ENCODE measurements at places on chromosomes 7 and 10. TPM values are rescaled to one million over a fixed set of nuclear protein-coding genes. Genes with fewer than 3 reads are reported as not detected.

- peak; percentile 7 for DNase-seq
These were observed 36.7 kb upstream of the PRPS1L1 start for GRCh38 chr7:18064242-18064838.

ELMO1 gene
- 4.7 TPM for total RNA-seq

IFIT2 gene
- 0.86 TPM for total RNA-seq

- DNase-seq, result peak; percentile 21
These were observed 186.2 kb downstream of the CFTR start for GRCh38 chr7:117666031-117666430.

NUTM2E gene
- total RNA-seq, result 0.16 TPM

SLK gene
- 85.0 TPM for total RNA-seq

DNA sequence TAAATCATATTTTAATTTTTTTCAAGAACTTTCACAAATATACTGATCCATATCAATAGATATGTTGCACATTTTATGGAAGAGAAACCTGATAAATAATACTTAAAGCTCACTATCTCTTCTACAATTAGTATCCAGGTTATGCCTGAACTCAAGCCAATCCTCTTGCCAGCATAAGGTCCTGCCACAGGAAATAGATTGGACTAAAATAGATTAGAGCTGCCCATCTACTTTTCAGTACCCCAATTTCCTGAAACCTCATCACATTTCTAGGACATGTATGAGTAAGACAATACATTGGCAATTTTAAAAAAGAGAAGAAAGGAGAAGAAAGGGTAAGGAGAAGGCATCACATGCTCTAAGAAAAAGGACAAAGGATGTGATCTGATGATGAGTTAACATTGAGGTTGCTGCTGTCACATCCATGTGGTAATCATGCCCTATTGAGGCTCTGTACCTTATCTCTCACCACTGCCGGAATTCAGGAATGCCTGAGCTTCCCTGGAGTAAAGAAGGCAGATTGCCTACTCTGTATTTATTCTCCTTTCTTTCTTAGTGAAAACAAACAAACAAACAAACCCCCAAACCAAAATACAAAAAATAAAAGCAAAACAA, 199.7 kb downstream of the ANK3 start:
- DNase-seq, result no peak

GRCh38 chr10:2619916-2620315, 447.4 kb upstream of the PFKP start:
- no peak for DNase-seq

GRCh38 chr10:88975377-88975720, 15.2 kb upstream of the FAS start:
- no peak for DNase-seq

DNA sequence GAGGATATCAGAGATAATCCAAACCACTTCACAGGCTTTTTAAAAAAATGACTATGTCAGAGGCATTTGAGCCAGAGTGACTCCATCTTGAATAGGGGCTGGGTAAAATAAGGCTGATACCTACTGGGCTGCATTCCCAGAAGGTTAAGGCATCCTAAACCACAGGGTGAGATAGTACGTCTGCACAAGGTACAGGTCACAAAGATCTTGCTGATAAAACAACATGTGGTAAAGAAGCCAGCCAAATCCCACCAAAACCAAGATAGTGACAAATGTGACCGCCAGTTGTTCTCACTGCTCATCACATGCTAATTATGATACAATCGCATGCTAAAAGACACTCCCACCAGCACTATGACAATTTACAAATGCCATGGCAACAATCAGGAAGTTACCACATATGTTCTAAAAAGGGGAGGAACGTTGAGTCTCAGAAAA, 177.5 kb downstream of the RAPGEF5 start:
- no peak for DNase-seq

DNA sequence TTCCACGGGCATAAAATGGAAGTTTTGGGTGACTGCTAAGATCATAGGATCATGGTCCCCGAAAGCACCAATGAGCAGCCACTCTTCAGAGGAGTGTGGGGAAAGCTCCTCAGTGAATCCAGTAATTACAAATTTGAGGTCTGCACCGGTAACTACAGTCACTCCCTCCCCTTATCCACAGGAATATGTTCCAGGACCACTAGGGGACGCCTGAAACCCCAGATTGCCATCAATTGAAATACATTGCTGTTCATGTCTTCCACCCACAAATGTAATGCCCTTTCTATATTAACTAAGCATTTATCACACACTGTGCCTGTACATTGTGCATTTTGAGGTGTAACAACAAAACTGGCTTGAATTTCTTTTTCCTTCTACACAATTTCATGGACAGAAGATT, 447.9 kb upstream of the PFKP start:
- no peak for DNase-seq

DNA sequence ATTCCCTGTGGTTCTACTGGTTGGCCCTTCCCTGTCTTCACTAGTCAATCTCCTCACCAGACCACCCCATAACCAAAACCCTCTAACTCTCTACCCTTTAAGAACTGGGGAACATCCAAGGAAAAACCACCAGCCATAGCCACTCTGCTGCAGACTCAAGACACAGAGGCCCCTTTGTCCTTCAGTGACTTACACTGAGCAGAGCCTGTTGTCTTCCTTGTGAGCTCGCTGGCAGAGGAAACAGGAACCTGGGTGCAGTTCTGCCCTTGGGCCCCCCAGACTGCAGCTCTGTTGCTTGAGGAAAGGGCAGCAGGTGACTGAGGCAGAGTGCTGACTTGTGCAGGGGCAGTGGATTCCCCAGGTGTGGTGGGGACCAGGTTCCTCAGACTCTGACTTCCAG, 30.6 kb downstream of the ZC3HAV1 start:
- DNase-seq, result no peak

DNA sequence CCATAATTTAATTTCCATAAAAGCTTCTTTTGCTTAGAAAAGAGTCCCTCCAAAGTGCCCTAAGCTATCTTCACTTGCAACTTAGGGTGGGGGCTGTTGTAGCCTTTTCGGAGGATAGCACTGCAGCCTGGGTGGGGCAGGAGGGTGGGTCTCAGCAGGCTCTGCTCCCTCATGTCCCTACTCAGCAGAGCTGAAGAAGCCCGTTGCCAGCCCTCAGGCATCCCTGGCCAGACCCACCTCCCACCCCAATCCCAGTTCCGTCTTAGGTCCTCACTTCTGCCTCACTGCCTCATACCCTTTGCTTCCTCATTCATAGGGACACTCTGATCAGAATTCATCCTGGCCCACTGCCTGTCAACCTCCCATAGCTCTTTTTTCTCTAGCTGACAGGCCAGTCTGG, 99.8 kb upstream of the ZMIZ1 start:
- DNase-seq, result no peak

DNA sequence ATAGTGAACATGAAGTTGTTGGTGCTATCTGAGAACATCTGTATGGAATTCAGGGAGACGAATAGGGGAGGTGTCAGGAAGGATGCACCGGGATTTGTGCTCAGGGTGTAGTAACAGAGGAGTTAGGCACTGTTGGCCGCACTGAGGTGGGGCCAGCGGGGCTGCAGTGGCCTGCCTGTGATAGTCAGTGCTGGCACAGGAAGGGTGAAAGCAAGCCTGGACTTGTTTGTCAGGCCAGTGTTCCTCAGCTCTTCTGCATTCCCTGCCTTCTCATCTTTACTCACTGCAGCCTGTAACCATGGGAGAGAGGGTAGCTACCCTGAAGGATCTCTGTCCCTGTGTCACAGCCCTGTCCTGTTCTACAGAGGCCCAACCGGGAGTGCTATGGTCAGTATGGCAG, 81.3 kb downstream of the SH2D4B start:
- DNase-seq, result peak; percentile 85

GRCh38 chr7:132078891-132079735, 497.2 kb downstream of the PLXNA4 start:
- DNase-seq, result no peak

LIPK gene
- not detected for total RNA-seq

GRCh38 chr7:140197218-140197890, 20.6 kb upstream of the KDM7A start:
- no peak for DNase-seq

- no peak for DNase-seq
These were observed 554.2 kb downstream of the PARD3 start for GRCh38 chr10:34260904-34261303.

Data from mammary epithelial cell (primary cell).